ENCODE measurements at places on chromosomes 13 and 19. TPM values are rescaled to one million over a fixed set of nuclear protein-coding genes. Genes with fewer than 3 reads are reported as not detected.

NCAN gene
- not detected for total RNA-seq

CYP2F1 gene
- total RNA-seq = not detected

HSPB6 gene
- 0.65 TPM for total RNA-seq

ACP7 gene
- total RNA-seq = under 0.01 TPM

TEAD2 gene
- 43.8 TPM for total RNA-seq

OR7C1 gene
- total RNA-seq = not detected

LPAR2 gene
- 0.30 TPM for total RNA-seq

KLK12 gene
- not detected for total RNA-seq

ELAVL3 gene
- not detected for total RNA-seq

RNF17 gene
- total RNA-seq = not detected

RYR1 gene
- total RNA-seq = 0.61 TPM

All from epithelial cell of umbilical artery (primary cell).